ENCODE measurements at places on chromosomes 1 and 21. TPM values are rescaled to one million over a fixed set of nuclear protein-coding genes. Genes with fewer than 3 reads are reported as not detected.

CDKN2C gene
- total RNA-seq = 222 TPM

DNA sequence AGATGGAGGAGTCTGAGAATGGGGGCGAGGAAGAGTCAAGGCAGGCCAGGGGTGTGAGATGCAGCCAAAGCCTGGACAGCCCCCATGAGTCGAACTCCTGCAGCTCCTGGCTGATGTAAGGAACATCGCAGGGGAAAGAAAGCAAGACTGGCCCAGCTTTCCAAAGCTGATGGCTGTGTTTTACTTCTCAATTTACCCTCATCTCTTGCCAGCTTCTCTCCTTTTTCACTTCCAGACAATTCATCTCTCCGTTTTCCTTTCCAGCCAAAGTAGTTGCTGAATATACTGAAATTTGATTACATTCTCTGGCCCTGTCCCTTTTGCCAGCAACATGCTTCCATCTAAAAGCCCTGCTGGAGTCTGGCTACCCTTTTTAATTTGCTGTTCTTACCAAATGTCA lies 40.0 kb upstream of the UBE2U start:
- DNase-seq = no peak

- DNase-seq = no peak
These were observed 98.4 kb downstream of the C4BPA start for GRCh38 chr1:207202480-207202879.

ERICH3 gene
- not detected for total RNA-seq

CELA3B gene
- not detected for total RNA-seq

Data from SJSA1 (cell line).